ENCODE measurements at places on chromosomes 16 and 17.

DNA sequence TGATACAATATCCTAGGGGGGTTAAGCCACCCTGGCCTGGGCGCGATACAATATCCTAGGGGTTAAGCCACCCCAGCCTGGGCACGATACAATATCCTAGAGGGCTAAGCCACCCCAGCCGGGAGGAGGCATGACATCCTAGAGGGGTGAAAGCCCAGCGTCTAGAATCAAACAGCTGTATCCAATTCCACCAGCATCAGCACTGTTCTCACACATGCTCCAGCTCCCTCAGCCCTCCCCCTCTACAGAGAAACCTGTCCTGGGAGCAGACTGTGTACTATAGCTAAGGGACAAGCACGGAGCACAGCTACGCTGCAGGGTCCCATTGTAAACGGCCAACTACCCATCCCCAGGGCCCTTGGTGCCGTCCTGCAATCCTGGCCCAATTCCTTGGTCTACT, 6.2 kb downstream of the GINS2 start:
- no peak for DNase-seq

DNA sequence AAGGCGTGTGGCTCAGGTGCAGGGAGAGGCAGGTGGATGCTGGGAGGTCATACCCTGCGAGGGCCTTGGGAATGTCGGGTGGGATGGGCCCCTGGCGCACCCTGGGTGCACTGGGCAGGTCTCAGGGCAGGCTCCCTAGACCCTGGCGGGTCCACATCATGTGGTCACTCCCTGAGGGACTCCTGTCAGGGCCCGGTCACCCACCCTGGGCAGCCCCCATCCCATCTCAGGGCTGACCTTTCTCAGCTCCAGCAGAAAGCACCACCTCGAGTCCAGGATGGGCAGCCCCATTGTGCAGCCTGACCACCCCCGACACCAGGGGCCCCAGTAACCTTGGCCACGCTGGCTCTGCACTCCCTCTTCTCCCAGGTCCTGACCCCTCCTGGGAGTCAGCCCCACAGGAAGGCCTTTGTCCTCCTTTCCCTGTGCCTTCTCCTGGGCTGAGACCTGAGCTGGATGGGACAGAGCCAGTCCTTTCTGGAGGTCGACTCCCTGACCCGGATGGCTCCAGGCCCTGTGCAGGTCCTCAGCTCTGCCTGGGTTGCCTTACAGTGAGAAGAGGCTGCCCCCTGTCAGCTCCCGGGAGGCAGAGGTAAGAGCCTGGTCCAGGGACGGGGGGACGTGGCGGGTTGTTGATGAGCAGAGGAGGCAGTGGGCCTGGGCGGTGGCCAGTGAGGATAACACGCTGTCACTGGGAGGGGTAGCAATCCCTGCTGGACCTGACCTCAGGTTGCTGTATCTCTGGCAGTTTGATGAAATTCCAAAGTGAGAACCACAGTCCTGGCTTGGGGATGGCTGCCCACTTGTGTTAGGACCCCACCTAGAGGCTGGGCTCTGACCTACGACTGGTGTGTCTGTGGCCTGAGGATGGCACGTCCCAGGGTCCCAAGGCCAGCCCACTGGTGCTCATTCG, 77.9 kb downstream of the GOSR1 start:
- no peak for DNase-seq

DNA sequence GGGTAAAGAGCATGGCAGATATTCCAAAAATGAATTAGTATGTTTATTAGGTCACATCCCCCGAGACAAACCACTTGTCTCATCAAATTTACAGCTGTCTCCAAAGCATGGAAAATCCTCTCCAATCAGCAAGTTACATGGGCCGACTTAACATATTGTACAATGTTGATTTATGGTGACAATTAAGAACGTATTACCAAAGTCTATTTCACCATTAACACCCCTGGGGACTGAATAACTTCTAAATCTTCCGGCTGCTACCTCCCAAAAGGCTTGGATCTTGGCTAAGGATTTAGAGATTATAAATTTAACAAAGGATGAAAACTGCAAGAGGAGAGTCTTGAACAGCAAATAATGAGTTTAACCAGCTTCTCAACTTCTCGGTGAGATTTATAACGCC, 311.9 kb downstream of the NPIPA8 start:
- no peak for DNase-seq

DNA sequence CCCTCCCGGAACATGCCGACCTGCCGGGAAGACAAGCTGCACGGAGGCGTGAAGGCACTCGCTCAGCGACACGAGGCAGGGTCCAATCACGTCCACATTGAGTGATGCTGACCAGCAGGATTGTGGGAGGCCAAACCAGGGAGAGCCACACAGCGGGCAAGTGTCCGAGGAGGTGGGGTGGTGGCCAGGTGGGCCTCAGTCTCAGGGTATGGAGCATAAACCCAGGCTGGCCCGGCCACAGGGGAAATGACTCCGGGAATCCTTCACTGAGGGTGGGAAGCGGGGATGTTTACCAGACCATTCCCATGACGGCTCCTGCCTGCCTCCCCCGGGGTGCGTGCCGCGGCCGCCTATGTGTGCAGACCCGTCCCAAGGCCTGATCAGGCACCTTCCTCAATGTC, 62.5 kb downstream of the RPH3AL start:
- DNase-seq, result no peak

DNA sequence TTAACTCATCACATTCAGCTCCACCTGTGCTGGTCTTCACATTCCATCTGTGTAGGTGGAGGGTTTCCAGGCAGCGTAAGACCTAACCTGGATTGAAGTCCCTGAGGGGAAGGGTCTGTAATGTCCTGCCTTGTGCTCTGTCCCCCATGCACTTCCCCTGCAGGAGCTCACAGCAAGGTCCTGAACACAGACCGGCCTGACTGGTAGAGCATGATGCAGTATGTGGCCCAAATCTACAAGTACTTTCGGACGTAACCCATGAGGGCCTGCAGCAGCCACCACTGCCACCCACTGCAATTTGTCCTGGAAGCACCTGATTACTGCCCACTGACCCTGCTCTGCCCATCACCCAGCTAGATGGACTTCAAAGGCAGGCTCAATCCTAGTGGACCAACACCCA, 36.6 kb upstream of the ADORA2B start:
- no peak for DNase-seq

- no peak for DNase-seq
These were observed 1.7 kb downstream of the KCNJ12 start for GRCh38 chr17:21377705-21378396.

GRCh38 chr17:73071066-73071999, 21.2 kb downstream of the SLC39A11 start:
- DNase-seq, result no peak

DNA sequence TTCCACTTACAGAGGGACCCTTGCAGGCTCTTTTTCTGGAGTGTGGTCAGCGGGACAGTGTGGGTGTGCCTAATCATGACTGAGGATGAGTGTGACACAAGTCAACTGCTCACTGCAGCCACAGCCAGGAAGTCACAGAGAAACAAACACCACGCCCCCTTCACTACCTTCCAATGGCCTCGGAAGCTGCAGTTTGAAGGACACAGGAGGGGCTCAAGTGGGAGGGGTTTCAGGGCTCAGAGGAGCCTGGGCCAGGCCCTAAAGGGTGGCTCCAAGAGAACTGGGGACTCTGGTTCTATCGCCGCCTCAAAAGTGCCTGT, 116.2 kb upstream of the SDK2 start:
- DNase-seq, result no peak

GRCh38 chr16:57140931-57141668, 44.7 kb downstream of the PSME3IP1 start:
- DNase-seq, result no peak

DNA sequence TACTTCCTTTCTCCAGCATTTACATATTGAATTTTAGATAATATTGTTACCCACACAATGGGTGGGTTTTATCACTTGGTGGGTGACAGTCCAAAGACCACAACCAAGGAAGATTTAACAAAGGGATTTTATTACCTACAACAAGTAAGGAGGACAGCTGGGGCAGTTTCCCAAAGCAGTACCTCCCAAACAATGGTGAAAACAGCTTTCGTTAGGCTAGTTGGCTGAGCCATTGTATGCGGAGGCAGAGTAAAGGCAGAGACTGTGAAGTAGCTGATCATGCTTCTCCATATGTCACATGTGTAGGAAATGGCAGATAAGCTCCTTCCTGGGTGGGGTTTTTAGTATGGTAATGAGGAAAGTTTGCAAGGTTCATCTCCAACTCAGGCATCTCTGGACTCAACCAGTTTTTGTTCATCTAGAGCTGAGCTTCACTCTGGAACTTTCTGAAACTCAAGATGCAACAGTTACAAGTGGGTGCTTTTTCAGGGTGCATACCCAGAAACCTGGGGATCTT, 104.3 kb upstream of the PSMD7 start:
- no peak for DNase-seq

GRCh38 chr17:3983606-3984484, 19.6 kb upstream of the ATP2A3 start:
- no peak for DNase-seq

DNA sequence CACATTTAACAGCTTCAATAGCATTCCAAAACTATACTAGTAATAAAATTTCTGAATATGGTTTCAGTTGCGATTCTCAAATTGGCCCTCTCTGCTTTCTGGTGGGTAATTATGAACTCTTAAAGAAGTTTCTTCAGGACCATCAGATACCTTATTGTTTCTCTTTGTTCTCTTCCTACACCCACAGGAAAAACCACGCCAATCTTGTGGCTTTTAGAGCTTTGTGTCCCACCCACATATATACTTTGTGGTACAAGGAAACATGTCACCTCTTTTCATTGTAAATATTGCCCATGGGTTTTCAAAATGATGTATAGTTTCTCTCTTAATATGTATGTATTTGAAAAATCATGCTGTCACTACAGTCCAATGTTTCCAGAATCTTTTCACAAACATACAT, 12.1 kb downstream of the ABCA9 start:
- no peak for DNase-seq

- no peak for DNase-seq
These were observed 3.2 kb upstream of the MPO start for GRCh38 chr17:58283674-58284612.

DNA sequence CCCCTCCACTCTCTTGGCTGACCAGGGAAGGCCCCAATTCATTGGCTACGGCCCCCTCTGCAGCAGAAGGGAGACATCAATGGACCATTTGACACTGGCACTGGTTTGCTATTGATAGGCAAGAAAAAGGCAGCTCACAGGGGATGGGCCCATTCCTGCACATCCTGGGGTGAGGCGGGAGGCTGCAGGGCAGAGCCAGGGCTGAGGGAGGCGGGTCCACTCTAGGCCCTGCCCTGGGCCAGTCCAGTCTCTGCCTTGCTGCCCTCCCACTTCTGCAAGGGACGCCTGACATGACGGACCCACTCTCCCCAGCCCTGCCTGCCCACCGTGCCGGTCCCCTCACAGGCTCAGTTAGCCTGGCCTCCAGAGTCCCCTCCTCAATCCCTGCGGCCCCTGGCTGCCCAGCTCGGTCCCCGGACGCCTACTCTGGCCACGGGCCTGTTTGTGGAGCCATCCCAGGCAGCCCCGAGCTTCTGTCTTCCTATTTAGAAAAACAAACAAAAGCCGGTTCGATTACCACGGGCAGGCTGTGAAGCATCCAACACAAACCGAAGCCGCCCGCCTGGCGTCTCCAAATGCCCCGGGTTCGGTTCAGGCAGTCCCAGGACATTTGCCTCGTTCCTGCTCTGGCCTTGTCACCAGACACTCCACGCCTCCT, 160.7 kb downstream of the IRX5 start:
- DNase-seq, result no peak

DNA sequence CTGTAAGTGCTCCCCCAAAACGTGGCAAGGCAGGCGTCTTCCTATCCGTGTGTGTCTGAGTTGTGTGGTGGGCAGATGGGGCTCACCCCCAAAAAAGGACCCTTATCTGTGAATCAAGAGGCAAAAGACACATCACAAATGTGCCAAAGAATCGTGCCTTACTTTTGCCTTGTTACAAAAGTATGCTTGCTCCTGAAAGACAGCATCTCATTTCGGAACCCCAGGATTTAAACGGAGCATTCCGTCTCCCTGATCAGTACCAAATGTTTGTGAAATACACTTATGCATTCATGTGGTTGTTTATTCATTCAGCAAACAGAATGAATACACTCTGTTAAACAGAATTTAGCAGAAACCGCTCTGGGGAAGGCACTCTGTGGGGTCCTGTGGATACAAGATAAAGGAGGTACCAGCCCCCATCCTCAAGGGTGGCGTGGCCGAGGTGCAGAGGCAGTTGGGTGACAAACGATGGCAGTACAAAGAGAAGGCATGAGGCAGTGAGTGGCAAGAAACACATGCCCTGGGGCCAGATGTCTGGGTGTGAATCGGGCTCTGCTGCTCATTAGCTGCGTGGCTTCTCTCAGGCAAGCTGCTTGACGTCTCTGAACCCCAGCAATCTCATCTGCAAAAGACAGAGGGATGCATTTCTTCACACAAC, 654 bp downstream of the WFDC1 start:
- no peak for DNase-seq

DNA sequence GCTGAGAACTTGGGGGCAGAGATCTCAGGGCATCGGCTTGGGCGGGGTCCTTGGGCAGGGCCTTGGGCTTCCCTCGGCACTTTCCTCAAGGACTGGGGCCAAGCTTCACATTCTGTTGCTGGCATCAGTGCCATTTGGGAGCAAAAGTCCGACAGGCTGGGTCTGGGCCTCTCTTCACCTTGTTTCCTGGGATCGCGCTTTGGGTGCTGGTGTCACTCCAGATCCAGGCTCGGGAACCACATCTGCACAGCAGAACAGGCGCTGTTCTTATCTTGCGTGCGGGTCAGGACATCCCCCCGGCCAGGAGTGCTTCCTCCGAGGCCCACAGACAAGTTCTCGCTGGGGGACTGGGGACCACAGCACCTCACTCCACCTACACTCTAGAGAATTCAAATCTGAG, 31.1 kb upstream of the CDH15 start:
- DNase-seq, result no peak

DNA sequence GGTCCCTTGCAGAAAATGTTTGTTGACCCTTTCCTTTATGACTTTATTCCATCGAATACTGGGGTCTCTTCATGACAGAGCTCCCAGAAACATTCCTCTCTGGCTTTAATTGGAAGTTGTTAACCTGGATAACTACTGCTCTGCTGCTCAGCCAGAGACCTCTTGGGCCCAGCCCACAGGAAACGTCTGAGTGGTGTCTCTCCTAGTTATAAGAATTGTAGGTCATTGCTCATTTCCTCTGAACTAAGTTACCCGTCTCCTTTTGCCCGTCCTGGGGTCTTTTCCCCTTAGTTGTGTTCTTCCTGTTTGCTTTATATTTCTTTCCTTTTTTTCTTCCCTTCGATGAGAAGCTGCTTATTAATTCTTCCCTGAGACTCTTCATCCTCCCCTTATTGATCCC, 9.0 kb downstream of the MAP2K6 start:
- no peak for DNase-seq

- no peak for DNase-seq
These were observed 933.6 kb upstream of the CDH8 start for GRCh38 chr16:62969711-62970318.

- no peak for DNase-seq
These were observed 30.6 kb downstream of the RNF43 start for GRCh38 chr17:58386708-58387107.
